Stimulated activated CD8-positive, alpha-beta memory T cell treated with anti-CD3 and anti-CD28 coated beads, Interleukin-2, amount 100 ng/mL, for 1 hour (primary cell): ENCODE measurements at places on chromosomes 12 and 14.

GRCh38 chr14:67900231-67900630 is 80.7 kb downstream of the RAD51B start:
- no peak for DNase-seq

DNA sequence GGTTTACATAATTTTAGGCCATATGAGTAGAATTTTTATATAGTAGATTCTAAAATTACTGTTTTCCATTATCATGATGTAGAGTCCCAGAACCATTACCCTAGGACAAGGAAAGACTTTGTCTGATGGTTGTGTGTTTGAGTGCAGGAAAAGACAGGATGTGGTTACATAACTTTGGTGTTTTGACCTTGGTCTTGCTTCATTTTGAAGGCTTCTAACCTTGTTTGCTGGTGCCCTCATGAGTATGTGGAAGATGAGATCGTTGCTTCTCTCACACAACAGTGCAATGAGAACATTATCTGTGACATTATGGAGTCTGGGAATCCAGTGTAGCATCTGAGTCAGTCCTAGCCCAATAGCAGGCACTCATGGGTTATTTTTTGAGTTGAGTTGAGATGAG is 106.2 kb downstream of the IGF1 start:
- DNase-seq = no peak

DNA sequence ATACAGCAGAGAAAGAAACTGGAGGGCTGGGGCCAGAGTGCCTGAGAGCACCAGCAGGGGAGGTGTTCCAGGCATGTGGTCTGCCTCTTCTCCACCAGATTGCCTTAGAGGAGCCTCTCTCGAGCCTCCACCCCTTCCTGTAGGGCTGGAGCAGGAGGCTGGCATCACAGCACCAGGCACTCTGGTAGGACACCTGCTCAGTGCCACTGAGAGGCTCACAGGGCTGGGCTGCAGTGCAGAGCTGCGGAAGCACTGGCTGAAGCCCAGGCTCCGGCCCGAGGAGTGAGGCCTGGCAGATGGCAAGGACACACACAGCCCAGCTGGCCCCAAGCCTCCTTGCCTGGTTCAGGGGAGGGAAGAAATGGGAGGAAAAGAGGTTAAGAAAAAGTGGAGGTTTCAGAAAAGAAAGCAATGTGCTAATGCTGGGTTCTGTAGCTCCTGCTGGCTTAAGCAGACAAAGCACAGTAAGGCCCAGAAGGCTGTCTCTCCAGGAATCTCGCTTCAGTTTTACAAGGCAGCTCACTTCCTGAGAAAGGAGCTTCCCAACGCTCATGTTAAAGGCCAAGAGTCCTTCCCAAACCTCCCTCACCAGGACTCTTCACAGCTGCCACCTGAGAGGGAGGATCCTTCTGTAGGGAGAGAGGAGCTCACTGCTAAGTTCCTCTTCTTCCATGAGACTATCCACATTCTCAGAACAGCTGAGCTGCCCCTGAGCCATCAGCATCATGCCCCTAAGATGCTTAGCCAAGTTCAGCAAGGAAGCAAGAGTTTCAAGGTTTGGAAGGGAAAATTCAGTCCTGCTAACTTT is 23.8 kb downstream of the SPTB start:
- DNase-seq = no peak

- DNase-seq = no peak
Measured at GRCh38 chr14:40599725-40600124, 1007.0 kb upstream of the LRFN5 start.

DNA sequence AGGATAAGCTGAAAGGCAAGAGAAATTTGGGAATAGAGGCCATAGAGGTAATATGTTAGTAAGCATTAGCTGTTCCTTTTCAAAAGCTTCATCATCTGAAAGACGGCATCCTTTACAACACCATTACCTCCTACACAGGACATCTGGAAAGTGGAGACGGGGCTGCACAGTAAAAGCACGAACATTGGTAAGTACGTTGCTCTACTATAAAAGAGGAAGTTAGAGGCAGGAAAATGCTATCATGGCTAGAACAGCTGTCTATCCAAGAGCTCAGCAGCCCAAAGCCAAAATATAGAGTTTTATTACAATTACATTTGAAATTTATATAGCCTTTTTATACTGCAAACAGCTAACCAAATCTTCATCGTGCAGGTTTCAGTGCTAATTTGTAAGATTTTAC is 172.3 kb upstream of the GRIP1 start:
- no peak for DNase-seq

- no peak for DNase-seq
Measured at GRCh38 chr12:49503674-49504180, 35.1 kb upstream of the KCNH3 start.

DNA sequence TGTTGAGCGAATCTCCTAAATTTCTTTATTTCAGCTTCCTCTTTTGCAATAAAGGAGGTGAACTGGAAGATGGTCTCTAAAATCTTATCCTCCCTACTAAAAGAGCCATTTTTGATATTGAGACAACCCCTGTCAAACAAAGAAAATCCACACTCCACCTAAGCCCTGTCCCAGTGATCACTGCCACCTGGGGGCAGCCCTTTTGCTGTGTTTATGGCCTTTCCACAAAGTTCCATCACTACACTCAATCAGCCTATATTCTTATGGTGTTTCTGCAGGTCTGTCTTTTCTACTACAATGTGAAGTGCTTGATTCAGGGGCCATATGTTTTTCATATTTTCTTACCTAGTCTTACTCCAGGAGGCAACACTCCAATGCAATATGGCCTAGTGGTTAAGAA is 163.7 kb downstream of the BMP4 start:
- no peak for DNase-seq

- no peak for DNase-seq
Measured at GRCh38 chr14:23984891-23985602, 3.7 kb upstream of the DHRS4L2 start.

DNA sequence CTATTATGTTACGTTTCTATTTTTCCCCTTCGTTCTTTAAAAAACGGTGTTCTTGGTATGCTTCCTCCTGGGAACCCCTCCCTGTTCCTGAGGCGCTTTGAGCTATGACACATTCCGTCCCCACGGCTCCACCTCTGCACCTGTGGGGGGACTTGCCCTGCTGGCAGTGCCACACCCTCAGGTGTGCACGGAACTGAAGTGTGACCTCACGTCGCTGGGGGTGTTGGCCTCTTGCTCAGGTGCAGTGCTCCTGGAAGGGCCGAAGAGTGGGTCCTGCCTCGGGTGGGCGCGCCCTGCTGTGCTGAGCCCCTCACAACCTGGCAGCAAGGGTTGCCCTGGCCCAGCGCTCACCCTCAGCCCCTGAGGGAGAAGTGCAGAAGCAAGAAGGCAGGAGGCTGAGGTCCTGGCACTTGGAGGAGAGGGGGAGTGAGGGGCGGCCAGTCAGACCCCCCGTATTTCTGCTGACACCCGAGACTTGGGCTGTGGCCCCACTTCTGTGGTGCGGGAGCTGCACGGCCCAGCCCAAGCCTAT is 4.9 kb downstream of the AMN start:
- DNase-seq = no peak

DNA sequence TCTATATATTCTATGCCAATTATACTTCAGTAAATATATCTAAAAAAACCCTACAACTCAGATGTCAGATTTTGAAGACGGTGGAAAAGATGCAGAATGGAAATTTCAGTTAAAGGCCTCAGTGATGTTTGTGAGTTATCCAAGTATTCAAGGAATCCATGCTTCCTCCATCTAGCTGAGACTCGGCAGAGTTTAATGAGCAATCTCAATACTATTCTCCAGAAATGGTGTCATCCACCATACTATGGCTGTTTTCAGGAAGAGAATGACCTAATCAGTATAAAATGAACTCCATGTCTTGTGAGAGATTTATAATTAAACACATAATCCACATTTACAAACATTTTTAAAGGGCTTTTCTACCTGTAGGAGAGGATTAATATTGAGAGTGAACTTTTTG is 66.0 kb downstream of the KLHL28 start:
- DNase-seq = no peak

DNA sequence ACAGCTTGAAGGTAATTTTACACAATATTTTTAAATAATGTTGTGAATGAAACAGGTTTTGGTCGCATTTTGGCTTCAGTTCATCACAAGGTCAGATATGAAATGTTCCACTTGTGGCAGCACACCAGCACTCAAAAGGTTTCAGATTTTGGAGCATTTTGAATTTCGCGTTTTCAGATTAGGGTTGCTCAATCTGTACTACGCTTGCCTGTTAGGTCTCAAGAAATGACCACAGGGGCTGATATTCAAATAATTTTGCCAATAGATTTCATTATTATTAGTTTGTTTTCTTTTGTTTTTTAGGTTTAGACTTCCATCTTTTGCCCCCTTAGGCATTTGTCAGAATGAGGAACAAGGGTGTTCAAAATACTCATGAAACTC is 29.8 kb downstream of the DICER1 start:
- no peak for DNase-seq

- no peak for DNase-seq
Measured at GRCh38 chr14:89773151-89773550, 181.4 kb downstream of the EFCAB11 start.

DNA sequence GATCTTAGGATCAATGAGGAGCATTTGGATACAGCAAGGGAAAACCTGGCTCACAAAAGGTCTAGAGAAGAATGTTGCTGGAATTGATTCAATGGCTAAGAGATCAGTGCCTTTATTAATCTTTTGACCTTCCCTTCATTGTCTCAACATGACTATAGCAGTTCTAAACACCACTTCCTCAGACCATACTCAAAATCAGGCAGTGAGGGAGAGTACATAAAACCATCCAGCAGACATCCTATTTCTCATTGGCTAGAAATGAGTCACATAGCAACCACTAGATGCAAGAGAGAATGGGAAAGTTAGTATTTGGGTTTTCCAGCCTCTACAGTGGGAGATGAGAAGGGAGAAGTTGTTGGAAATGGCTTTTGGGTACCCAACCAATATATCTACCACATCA is 151.4 kb upstream of the NUDT4 start:
- DNase-seq = no peak

GRCh38 chr14:75566321-75566720 is 12.1 kb upstream of the FLVCR2 start:
- no peak for DNase-seq

GRCh38 chr12:124279315-124279714 is 15.6 kb upstream of the RFLNA start:
- DNase-seq = no peak

- no peak for DNase-seq
Measured at GRCh38 chr14:75702616-75703261, 41.7 kb downstream of the TTLL5 start.

DNA sequence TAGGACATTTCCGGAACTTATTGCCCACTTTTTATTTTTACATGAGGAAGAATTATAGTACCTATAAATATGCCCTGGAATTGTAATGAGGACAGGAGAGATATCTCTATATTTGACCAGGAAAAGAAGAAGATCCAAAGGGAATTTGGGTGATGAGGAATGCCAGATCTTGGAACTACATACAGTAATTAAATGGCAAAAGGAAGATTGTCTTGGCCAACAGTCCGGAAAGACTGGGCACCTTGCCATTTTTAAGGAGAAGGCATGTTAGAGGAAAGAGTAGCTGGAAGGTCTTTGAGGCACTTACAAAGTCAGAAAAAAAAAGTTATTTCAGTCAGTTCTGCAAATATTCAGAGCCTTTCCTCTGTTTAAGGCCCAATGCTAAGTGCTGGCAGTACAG is 616.4 kb downstream of the MED13L start:
- DNase-seq = no peak

DNA sequence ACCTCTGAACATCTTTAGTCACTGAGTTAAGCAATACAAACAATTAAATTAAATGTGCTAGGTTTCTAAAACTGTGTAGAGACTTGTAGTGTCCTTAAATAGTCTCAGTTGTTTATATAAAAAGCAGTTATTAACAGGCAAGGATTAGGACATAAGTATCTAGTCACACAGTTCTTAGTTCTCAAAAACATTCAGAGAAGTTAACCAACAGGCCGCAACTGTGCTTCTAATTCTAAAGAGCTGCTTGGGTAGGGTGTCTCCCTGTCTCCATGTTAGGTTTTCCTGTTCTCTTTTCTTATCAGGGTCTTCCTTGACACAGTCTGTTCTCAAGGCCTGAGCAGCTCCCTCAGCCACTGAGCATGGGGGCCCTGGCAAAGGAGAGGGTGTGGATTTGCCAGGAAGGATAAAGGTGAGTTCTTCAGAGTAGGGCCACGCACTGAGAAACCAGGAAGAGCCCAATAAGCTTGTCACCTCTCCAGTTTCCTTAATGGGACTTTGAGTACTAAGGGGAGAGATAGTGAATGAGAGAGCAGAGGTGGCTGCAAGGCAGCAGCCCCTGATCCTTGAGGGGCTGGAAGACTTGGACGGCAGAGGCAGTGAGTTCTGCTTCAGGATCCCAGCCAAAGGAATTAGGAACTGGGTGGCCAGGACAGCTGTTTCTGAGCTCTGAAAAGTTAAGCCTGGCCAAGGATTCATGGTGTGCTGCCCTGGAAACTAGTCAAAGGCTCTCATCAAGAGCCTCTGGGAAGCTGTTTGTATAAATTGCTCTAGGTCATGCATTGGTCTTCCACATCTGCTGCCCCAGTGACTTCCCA is 177.3 kb downstream of the MYRFL start:
- DNase-seq = no peak

GRCh38 chr12:52344111-52344510 is 22.9 kb upstream of the KRT83 start:
- no peak for DNase-seq

DNA sequence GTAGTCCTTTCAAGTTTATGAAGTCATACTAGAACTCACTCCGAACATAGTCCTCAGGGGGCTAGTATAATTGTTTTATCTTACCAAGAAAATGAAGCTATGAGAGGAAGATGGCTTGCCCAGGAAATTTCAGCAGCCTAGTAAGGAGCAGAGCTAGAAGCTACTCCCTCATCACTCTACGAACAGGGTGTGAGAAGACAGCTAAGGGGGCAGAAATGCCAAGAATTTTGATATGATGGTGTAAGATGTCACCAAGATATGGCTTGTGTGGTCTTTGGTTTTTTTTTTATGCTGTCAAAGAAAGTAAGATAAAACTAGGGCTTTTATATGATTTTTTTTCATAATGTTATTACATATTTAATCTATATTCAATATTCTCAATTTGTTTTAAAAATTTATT is 47.6 kb downstream of the PRICKLE1 start:
- DNase-seq = no peak

DNA sequence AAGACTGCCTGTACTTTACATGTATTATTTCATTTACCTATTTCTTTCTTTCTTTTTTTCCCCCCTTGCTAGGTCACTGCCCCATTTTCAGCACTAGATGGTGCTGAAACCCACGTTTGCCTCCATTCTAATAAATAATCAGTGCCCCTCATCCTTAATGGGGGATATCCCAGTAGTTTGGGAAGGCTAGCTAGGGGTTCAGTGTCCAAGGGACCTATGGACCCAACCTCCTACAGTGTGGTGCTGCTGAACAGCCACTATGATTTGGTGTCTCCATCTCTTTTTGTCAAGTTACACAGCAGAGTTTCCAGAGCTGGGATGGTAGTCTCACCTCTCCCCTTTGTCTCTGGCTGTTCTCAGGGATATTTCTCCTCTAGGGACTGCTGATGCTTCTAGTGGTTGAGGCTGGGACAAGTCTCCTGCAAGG is 6.5 kb upstream of the HCFC2 start:
- DNase-seq = no peak

DNA sequence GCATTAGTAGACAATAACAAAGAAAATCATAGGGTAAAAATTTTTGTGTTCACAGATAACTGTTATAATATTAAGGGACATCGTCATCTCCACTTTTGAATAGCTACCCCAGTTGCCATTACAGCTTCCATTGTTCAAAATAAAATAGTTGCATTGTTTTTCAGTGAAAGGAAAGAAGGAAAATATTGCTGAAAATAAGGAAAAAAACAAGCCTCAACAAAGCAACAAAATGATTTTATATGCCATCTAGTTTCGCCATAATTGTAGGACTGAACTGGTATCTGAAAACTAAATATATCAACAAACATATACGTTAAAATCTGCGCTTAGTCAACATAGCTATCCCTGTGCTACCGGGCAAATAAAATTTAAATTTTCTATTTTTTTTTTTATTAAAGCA is 3.3 kb downstream of the CDK17 start:
- DNase-seq = no peak
